ENCODE measurements at places on chromosomes 1 and 21.

DNA sequence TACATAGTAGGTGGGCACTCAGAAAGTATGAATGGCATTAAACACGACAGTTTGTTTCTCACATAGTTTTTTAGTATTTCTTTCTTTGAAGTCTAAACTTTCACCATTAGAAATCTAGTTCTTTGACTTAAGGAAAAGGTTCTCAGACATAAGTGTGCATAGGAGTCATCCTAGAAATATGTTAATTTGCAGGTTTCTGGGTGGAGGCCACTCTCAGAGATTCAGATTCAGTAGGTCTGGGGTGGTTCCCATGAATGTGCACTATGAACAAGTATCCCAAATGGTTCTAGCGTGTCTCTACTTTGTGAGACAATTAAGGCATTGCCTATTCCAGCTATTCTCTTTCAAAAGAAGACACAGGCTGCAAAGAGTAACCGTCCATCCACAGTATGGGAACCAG, 119.3 kb downstream of the NGF start:
- no peak for DNase-seq

DNA sequence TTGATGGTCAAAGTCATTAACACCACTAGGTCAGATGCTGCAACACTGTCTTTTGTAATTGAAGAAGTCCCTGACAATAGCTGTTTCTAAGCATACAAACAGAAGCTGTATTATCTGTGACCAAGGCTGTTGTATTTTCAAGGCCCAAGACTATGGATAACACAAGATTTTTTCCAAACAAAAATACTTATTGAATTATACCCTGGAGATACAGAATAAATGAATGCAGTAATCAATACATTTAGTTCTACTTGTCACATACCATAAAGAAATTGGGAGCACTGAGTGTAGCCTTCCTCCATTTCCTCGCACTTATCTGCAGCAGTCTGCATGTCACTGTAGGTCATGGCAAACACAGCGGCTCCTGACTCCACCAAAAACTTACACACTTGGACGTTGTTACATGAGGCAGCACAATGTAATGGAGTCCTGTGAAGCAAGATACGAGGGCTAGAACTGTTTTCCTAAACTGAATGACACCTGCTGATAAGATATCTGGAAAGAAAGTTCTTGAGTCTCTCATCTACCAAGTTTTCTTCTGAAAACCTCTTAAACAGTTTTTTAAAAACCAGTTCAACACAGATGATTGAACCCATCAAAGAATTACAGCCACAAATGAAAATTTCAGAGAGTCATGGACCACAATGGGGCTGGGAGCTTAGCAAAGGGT, 56.9 kb downstream of the TP53BP2 start:
- DNase-seq = peak; percentile 90

GRCh38 chr1:64775113-64775512, 30.2 kb downstream of the RAVER2 start:
- DNase-seq = peak; percentile 33

DNA sequence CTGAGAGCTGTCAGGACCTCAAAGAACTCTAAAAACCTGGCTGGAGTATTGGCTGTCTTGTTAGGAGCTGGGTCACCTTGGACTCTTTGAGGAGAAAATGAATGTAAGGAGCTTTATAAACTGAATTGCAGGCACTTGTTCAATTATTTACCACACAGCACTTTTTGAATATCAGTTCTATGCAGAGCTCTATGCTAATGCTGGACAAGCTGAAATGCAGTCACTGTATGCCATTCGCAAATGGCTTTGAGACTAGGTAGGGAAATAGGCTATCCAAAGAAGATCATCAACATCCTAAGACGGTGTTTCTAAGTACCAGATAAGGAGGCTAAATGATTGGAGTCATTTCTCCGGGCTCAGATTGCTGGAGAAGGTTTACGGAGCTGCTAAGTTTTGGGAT, 333.5 kb downstream of the SIPA1L2 start:
- no peak for DNase-seq

- DNase-seq = no peak
Measured at GRCh38 chr1:162988869-162989268, 80.3 kb upstream of the RGS4 start.

DNA sequence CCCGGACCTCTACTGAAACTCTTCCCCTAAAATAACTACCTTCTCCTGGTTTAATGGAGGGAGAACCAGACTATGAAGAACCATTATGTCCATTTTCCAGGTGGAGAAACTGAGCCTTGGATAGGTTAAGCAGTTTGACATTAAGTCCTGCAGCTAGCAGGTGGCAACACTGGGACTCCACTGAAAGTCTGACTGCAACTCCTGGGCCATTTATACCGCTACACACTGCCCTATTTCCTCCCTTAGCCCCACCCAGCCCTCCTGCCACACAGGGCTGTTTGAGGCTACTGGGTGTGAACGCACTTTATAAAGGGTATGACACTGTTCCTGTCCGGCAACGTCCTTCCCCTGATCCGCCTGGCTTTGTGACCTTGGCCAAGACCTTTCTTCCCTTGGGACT, 511 bp upstream of the INPP5B start:
- no peak for DNase-seq

GRCh38 chr1:147676311-147677085, 6.2 kb upstream of the ACP6 start:
- no peak for DNase-seq

GRCh38 chr21:30216041-30216723, at the start of gene CLDN8:
CLDN8 (minus strand) TSS chr21:30216097; CDS start chr21:30215925, 172 bp downstream.
- no peak for DNase-seq

GRCh38 chr1:181423301-181423918, 59.9 kb upstream of the CACNA1E start:
- DNase-seq = peak; percentile 41

- DNase-seq = no peak
Measured at GRCh38 chr1:56065729-56066128, 513.6 kb downstream of the PLPP3 start.

DNA sequence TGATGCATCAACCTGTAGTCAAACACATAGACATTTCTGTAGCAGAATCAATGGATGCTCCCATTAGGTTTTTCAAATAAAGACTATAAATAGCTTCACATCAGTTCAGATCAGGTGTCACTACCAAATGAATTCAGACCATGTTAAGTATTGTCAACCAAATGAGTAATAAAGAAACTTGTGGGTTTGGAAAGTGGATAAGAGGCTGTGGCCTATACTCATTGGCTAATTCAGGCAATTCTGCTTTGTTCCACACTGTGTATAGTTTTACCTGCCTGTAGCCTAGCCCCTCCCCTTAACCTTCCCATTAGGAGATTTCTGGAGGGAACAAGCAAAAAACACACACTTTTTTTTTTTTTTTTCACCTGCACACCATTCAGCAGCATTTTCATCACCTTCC, 321.2 kb downstream of the HLX start:
- no peak for DNase-seq

- no peak for DNase-seq
Measured at GRCh38 chr1:226349081-226349480, 40.1 kb upstream of the LIN9 start.
